ENCODE measurements at places on chromosomes 11 and 22.

DNA sequence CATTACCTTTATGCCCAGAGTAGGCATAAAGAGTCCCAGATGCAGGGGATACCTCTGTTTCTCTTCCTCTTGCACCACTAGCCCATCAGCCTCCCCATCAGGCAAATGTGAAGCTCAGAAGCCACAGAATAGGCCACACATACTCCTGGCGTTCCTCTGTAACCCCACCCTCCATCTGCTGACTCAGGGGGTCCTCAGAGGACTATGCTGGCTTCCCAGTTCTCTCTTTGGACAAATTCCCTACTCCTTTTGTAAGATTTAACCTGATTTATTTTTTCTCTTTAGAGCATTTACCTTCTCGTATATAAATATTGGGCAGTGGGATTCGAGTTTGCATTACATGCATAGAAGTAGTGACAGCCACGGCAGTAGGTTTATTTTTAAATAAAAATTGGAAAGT, 262.3 kb upstream of the CADM1 start:
- DNase-seq = no peak

- DNase-seq = no peak
Observed at GRCh38 chr11:75330291-75330690, 21.2 kb downstream of the ARRB1 start.

DNA sequence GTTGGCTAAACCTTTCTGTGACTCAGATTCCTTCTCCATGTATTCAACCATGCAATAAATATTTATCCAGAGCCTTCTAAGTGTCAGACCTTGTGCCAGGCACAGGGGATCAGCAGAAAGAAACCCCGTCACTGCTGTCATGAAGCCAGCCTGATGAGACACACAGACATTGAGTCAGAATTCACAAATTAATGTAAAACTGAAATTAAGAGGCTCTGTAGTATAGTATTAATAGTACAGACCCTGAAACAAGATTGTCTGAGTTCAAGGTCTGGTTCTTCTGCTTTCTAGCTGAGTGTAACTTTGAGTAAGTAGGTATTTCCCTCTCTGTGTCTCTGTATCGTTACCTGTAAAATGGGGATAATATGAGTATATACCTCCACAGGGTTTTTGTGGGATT, 46.9 kb downstream of the ME3 start:
- DNase-seq = no peak

DNA sequence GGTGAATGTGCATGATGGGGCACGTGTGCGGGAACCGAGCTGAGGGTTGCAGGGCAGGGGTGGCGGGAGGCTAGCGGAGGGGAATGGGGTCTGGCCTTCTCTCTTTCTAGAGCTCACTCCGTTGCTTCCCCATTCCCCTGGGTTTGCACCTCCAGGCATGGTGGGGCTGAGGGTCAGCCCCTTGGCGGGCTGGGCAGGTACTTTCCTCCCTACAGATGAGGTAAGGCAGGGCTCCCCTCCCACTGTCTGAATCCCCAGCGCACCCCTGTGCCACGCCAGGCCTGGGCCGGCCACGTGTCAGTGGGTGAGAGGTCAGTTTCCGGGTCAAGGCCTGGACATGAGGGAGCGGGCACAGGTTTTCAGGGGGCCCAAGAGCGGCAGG, 8.9 kb downstream of the SUSD2 start:
- DNase-seq = no peak

GRCh38 chr11:47387944-47388696, 9.8 kb upstream of the SPI1 start:
- no peak for DNase-seq

DNA sequence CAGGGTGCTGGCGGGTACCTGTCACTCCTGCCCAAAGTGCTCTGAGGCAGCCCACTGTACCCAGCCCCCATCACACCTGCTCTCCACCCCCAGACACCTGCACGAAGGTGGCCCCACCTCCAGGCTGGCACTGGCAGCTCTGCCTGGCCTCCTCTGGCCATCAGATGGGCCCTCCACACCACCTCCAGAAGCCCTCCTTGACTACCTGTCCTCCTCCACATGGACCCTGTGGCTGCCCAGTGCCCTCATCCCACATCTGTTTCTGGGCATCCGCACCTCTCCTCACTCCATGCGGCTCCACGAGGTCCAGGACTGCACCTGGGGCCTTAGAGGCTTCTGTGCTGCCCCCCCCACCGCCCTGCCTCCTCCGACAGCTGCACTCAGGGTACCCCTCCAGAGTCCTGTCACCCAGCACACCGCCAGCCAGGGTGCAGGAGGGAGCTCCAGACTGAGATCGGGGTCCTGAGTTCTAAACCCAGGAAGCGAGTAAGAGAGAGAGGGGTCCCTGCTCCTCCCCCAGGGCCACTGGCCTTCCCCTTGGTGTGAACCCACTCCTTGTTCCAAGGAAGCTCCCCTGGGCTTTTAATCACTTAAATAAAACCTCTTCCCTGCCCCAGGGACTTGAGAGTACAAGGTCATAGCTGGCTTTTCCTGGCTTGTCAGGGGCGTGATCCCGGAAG, 1.7 kb downstream of the CTSD start:
- no peak for DNase-seq

GRCh38 chr22:49693416-49693815, 134.3 kb downstream of the BRD1 start:
- no peak for DNase-seq

DNA sequence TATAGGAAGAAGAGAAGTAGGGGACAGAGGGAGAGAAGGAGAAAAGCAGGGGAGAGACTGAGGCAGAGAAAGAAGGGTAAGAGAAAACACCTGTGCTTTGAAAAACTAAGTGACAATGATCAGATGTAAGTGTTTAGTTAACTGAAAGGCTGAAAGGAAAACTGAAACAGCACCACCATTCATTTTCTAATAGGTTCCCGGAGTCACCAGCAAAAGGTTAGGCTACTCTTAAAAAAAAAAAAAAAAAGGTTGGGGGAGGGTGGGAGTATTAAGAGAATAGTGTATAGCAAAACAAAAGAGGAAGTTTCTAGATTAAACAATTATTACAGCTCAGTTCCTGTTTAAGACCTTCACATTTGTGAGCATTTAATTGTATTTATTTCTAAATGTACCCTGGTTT, 113.8 kb downstream of the CADM1 start:
- DNase-seq = no peak

- DNase-seq = no peak
Observed at GRCh38 chr11:35131886-35132285, 7.1 kb upstream of the CD44 start.

- no peak for DNase-seq
Observed at GRCh38 chr11:62120001-62120400, 3.8 kb upstream of the INCENP start.

GRCh38 chr11:108617055-108617454, 23.5 kb upstream of the EXPH5 start:
- no peak for DNase-seq

- no peak for DNase-seq
Observed at GRCh38 chr22:47276450-47276820, 514.0 kb downstream of the TBC1D22A start.

DNA sequence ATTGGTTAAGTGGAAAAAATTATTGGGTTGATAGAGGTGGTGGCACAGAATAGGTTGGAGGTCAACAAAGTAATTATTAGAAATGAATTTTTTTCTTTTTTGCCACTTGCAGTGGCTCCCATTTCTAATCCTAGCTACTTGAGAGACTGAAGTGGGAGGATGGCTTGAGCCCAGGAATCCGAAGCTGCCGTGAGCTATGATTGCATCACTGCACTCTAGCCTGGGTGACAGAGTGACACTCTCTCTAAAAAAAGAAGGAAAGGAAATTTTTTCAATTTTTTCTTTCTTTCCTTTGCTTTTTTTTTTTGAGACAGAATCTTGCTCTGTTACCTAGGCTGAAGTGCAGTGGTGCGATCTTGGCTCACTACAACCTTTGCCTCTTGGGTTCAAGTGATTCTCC, 2.2 kb upstream of the BCO2 start:
- DNase-seq = no peak

DNA sequence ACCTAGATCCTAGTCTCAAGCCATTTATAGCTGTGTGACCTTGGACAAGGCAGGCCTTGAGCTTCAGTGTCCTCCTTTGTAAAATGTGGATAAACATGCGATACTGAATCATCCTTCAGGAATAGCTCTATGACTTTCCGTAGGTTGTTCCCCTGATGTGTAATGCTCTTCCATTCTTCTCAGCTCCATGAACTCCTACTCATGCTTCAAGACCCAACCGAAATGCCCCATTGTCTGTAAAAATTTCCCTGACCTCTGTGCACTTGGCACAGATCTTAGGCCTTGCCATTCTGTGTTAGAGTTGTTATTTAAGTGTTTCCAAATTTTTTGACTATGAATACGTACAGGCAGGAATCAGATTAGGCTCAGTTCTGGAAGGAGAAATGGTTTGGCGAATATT, 3.3 kb upstream of the BEST1 start:
- DNase-seq = no peak

GRCh38 chr11:83115551-83115950, 41.4 kb upstream of the PCF11 start:
- no peak for DNase-seq

- DNase-seq = no peak
Observed at GRCh38 chr11:15627560-15627959, 512.8 kb downstream of the INSC start.

- no peak for DNase-seq
Observed at GRCh38 chr11:118607401-118608359, at the start of gene PHLDB1. PHLDB1 (plus strand) TSS chr11:118607615; CDS start chr11:118613837, 6,222 bp downstream.

- no peak for DNase-seq
Observed at GRCh38 chr11:1351278-1351937, 38.3 kb upstream of the BRSK2 start.

DNA sequence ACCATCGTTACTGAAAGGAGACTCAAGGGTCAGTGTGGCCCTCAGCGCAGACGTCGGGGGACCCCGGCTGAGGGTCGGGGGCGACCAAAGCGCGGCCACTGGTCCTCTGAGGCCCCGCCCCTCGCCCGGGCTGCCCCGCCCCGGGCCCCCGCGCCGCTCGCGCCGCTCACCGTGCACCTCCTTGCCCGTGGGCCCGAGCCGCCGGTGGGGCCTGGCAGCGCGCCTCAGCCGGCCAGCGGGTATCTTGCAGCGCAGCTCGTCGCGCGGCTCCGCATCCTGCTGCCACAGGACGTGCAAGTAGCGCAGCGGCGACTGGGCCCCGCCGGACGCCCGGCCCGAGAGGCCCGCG, 419 bp downstream of the ANKRD54 start:
- DNase-seq = no peak

DNA sequence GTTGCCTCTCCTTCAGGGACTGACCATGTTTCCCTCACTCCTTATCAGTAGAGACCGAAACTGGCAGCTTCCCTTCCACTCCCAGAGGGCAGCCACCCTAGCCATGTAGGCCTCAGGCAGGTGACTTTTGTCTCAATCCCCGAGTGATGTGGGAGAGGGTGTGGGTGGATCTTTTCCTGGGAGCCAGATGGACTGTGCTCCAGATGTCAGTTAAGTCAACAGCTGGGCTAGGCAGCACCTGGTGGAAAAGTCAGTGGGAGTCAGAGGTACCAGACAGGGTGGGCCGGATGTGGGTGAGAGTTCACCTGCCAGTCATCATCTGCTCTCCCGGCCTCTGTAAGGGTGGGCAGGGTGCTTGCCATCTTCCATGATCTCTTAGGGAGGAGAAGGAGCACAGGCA, 1.9 kb downstream of the BANF1 start:
- DNase-seq = no peak

DNA sequence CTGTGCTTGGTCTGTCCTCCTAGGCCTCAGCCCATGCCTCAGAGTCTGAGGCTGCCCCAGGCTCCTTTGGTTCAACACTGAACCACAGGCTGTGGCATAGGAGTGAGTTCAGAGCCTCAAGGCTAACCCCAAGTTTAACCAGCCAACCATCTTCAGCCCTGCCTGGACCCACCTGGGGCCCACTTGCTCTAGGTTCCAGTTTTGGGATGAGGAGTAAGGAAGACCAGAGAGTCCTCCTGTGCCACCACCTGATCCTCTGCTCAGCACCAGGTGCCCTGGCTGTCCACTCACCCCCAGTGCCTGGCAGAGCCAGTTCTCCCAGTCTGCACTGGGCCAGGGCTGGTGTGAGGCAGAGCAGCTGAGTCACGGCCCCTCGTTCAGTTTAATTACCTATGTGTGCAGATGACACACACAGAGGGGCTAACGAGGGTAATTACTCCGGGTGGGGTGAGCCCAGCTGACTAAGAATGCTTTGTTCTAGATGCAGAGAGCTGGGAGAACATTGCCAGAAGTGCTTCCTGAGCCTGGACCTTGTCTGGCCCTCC, 12.0 kb upstream of the TMPRSS13 start:
- DNase-seq = no peak

- no peak for DNase-seq
Observed at GRCh38 chr22:31238057-31238456, 26.0 kb downstream of the LIMK2 start.

DNA sequence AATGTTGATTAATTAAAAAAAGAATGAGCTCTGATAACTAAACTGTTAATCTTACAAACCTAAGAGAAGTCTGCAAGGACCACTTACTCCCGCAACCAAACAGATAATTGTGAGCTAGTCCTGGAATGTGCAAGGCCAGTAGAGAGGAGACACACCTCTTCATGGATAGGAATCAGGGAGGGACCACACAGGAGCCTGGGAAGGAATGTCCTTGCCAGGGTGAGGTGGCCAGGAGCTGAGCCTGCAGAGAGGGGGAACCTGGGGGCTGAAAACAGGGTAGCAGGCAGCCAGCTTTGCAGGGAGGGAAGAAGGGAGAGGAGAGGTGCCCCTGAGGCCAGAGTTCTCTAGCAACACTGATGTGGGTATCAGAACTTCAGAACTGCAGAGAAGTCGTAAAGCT, 9.4 kb upstream of the NLRP10 start:
- no peak for DNase-seq

GRCh38 chr11:2189938-2190656, 18.5 kb upstream of the TH start:
- DNase-seq = no peak

DNA sequence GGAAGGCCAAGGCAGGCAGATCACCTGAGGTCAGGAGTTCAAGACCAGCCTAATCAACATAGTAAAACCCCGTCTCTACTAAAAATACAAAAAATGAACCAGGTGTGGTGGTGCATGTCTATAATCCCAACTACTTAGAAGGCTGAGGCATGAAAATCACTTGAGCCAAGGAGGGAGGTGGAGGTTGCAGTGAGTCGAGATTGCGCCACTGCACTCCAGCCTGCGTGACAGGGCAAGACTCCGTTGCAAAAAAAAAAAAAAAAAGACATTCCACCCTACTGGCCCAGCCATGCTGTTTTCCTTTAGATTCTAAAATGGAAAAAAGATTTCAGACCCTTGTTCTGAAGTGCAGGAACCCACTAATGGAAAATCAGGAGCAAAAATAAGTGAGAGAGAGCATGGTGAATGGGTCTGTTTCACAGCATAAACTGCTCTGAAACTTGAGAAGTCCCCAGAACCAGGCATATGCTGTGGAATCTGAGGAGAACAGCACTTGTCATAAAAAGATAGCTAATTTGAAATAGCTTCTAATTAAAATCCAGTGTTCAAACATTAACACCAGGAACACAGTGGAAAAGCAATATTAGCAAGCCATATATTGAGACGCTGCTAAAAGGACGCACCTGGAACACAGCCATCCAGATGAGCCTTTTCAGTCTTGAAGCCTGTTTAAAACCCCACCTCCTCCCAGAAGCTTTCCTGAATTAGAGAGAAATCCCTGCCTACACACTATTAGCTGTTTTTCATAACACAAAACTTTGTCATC, 66.3 kb upstream of the CHRM4 start:
- no peak for DNase-seq

Data from thymus (tissue), 14 donors.